ENCODE measurements at places on chromosomes 16 and 17. TPM values are rescaled to one million over a fixed set of nuclear protein-coding genes. Genes with fewer than 3 reads are reported as not detected.
A peak's percentile ranks its signal among the peaks of the same experiment; 100 is the strongest.

DNA sequence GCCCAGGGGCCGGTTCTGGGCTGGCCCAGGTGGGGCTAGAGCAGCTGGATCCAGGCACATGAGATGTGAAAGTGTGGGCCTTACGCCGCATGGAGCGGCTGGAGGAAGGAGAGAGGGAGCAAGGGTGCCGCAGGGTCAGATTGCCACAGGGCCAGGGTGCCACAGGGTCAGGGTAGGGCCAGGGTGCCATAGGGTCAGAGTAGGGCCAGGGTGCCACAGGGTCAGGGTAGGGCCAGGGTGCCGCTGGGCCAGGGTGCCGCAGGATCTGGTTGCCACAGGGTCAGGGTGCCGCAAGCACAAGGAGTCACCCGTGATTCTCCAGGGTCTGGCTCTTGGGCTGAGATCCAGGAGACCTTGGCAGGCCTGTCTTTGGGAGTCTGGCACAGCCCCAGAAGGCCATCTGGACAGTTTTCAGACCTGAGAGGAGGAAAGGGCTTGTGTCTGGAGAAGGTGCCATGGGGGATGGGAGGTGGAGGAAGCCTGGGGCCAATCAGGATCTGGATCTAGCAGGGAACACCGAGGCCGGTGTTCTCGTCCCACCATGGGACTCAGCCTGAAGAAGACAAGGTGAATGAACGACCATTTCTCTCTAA lies 13.1 kb upstream of the LASP1NB start:
- peak; percentile 88 for DNase-seq

DNA sequence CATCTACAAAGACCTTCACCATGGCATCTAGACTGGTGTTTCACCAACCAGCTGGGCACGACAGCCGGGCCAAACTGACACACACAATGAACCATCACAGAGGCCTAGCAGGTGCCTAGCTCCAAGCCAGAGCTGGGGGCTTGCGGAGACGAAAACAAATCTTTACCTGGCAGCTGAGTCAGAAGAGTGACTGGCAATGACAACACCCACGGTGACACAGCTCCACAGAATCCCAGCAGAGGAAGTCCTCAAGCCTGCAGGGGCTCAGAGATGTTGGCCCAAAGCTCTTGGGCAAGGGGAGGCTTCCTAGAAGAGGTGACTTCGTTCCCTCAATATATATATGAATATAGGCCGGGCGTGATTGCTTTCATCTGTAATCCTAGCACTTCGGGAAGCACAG lies 5.1 kb downstream of the MMP25 start:
- no peak for DNase-seq

GRCh38 chr17:81387100-81388090 lies 7.9 kb upstream of the BAHCC1 start:
- DNase-seq = peak; percentile 90

DNA sequence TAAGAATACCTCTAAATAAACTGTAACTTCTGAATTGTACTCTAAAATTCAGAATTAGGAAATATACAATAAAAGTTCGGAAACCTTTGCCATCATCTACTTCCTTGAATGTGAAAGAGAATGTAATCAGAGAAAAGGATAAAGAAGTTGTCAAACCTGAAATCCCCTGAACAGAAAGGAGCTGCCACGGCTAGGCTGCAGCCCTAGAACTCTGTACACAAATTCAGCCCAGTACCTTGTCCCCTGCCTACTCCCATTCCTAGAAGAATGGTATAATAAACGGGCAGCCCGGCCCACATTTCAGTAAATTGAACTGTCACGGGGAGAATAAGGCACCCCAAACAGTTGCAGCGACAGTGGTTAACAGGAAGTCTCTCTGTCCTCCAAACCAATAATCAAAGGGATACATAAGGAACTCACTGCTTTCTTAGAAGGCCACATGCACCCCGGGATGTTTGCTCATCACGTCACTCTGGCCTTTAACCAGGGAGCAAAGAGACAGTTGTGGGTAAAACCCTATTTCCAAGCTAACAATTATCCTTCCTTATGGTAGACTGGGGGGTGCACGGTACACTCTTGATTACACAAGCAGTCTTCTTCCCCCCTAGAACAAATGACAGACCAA lies 24.3 kb upstream of the RFFL start:
- DNase-seq = peak; percentile 9

Gene TBC1D3H
- 1.4 TPM for total RNA-seq

Gene CDH8
- total RNA-seq = 4.3 TPM
